ENCODE measurements at places on chromosomes 4 and X.

- no peak for DNase-seq
Measured at GRCh38 chrX:97397371-97397770, 513.7 kb downstream of the RPA4 start.

DNA sequence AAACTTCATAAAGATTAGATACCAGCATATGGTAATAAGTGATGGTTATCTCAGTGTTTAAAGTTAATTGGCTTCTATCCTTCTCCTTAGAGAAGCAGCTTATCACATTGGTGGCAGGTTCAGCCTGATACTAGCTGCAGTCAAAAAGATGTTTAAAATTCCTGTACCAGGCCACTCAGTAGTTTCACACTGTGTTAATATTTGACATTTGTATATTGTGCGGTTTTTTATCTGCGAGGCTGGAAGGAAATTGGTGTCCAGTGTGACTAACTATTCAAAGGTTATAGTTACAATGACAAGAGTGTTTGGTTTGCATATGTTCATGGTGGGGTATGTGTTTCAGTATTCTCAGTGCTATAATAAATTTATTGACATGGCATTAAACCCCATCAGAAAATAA, 27.5 kb upstream of the TBC1D8B start:
- DNase-seq = no peak

- no peak for DNase-seq
Measured at GRCh38 chrX:106903291-106903824, at the start of gene RIPPLY1. Gene RIPPLY1 (minus strand): TSS chrX:106903341. CDS start chrX:106903287, 54 bp downstream.

DNA sequence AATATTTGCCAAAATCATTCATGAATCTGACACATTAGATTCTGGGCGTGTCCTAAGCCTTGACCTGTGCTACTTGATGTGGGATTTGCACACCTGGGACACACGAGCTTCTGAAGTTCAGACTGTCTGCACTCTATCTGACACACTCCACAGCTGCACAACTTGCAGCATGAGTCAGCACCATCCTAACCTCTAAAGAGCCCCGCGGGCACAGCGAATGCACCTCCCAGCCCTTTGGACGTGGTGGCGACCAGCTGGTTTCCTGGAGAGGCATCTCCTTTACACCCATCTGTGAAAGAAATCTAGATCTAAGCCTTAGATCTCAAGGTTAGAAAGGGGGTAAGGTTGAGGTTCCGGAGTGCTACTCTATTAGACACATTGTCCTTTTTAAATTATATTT, 69.2 kb downstream of the SORBS2 start:
- no peak for DNase-seq

DNA sequence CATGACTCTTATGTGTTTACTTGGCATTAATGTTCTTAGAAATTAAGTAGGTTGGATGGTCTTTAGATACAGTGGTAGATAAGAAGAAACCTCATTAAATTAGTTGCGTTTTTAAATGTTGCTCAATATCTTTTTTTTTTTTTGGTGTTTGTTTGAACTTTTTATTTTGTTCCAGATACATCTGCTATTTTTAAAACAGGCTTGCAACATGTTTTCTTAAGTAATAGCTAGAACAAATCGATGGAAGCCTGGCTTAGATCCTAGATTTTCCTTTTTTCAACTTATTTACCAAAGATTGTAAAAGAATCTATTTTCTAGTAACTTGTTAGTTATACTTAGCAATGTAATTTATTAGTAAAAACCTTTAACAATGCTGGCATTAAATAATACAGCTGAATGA, 9.3 kb downstream of the CNKSR2 start:
- DNase-seq = no peak

DNA sequence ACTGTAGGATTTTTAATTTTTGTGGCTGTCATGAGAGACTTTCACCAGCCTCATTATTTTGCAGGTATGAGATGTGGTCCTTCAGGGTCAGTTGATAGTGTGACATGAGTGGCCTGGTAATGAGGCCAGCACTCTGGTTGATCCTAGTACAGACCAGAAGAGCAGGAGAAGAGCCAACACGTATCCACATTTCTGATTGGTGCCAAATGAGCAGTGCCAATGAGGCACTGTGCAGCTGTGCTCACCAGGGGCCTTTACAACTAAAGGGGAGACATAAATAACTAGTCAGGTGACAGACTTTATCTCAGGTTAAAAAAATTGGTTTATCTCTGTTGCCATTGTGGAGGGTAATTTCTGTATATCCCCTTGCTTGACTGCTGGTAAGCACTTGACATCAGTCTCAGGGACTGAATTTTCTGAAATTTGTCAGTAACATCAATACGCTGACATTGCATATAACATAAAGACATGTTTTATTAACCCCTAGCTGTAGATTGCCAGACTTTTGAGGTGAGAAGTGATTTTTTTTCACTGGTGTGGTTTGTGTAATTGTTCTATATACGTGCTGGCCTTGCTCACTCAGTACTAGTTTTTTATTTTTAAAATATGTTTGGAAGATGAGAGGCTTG, 101.2 kb downstream of the AFF1 start:
- DNase-seq = no peak

DNA sequence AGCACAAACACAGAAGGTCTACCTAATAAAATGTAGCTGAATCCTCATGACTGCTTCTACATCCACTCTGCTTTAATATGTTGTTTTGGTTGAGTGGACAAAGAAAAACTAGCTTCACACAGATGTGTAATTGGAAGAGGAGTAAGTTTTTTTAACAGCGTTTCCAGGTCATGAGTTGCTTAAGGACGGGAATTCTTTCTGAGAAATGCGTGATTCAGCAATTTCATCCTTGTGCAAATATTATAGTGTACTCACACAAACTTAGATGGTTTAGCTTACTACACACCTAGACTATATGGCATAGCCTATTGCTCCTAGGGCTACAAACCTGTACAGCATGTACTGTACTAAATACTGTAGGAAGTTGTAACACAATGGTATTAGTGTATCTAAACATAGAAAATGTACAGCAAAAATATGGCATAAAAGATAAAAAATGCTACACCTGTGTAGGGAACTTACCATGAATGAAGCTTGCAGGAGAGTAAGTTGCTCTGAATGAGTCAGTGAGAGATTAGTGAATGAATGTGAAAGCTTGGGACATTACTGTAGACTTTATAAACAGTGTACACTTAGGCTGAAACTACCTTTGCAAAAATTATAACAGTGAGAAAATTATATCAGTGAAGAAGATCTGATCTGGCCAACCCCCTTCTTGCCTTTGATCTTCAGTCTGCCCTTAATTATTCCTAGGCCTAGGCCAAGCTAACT, 70.8 kb upstream of the IL15 start:
- DNase-seq = no peak

GRCh38 chr4:54333657-54334056, 104.6 kb downstream of the PDGFRA start:
- DNase-seq = no peak

DNA sequence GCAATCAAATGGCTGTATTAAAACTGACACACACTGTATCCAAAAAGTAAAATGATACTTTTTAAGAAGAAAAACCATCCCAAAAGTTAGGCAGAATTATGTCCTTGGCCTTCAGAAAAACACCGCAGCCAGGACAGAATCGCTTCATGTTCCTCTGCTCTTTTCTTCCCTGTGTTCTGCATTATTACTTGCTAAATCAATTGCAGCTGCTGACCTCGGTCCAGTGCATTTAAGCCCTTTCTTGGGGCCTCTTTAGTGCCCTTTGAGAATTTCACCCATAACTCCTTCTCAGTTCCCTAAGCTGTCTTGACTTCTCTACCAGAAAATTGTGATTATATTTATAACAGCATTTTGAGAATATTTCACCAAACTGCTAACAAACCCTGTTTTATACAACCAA, 696.9 kb downstream of the PCDH7 start:
- no peak for DNase-seq

- no peak for DNase-seq
Measured at GRCh38 chr4:83318666-83319065, 16.0 kb downstream of the HPSE start.

DNA sequence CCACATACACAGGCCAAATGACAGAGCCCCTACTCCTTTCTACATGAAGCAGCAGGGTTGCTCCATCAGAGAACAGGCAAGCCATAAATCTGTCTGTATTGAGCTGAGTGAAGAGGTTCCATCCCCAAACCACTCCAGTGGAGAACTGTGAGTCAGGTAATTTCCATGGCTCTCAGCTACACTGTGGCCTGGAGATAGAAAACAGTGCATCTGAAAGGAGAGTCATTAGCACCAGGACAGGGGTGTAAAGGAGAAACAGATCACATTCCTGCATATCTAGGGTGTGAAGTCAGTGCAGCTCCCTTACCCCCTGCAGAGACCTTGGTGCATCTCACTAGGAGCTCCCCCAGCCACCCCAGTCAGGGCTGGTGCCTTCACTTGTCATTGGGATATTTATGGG, 314.7 kb downstream of the CHIC1 start:
- DNase-seq = peak; percentile 2

GRCh38 chr4:125772680-125773079, 457.9 kb downstream of the FAT4 start:
- DNase-seq = no peak

DNA sequence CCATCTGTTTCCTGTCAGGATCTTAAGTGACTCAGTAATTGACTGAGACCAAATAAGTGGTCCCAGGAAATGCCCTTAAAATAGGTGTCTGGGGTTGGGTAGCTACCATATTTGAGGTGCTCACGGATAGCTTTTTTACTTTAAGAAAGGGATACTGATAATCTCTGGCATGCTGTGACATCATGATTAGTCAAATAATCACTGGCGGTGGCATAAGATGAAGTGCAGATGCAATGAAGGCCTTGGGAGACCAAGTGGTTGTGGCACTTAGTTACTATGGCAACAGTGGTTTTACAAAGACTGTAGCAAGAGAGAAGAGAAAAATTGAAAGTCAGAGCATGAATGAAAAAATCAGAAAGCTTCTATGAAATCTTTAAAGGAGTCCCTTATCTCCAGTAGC, 114.5 kb upstream of the SLIT2 start:
- DNase-seq = peak; percentile 65

GRCh38 chr4:128320656-128321055, 33.0 kb upstream of the PGRMC2 start:
- DNase-seq = peak; percentile 55

DNA sequence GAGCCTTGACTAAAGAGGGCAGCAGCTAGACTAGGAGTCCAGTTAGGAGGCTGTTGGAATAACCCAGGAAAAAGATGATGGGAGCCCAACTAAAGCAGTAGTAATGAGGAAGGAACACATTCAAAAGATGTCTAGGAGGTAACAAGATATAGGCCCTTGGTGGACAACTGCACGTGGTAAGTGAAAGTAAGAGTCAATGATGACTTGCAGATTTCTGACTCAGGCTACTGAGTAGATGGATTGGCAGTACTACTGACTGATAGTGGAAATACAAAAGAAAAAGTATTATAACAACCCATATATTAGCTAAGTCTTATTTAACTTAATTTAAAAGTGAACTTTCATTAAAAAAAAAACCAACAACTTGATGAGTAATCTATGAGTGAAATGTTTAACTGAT, 74.0 kb downstream of the PAK3 start:
- DNase-seq = no peak

GRCh38 chr4:106659371-106659770, 290.8 kb upstream of the GIMD1 start:
- DNase-seq = no peak

- DNase-seq = peak; percentile 34
Measured at GRCh38 chr4:87807402-87807801, 8.0 kb downstream of the IBSP start.

DNA sequence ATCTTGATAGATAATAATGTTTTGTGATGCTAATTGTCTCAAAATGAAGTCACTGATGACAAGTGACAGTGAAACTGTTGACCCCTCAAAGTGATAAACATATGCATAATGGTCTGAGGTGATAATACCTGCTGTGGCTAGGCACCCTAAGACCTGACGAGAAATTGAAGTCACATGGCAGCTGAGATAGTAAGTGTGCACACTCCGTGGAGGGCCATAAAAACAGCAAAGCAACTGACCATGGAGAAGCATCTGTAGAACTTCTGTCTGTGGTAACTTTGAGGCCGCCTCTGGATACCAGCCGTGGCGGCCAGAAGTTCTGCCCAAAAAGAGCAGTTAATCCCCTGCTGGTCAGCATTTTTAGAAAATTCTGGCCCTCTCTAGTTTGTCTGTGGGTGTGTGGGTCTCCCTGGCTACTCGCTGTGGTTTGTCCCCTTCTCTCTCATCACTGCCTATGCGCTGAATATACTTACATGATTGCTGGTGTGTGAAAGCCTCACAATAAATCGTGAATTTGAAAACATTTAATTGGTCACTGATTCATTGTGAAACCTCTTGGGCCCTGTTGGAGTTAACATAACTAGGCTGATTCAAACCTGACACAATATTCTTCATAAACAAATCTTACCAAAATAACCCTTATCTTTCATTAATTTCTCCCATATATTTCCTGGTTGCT, 50.6 kb downstream of the CCDC149 start:
- no peak for DNase-seq

DNA sequence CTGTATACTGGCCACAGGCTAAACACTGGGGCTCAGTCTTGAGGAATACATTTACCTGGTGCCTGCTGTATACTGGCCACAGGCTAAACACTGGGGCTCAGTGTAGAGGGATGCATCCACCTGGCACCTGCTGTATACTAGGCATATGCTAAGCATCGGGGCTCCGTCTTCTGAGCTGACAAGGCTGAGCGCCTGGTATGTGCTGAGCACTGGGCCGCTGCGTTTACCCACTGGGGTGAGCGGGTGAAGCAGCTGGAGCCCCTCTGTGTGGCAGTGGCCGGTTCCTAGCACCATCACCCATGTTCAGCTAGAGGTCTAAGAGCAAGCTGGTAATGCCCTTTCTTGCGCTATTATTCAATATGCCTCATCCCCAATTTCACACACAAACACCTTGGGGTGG, 93.4 kb downstream of the ADRA2C start:
- no peak for DNase-seq

DNA sequence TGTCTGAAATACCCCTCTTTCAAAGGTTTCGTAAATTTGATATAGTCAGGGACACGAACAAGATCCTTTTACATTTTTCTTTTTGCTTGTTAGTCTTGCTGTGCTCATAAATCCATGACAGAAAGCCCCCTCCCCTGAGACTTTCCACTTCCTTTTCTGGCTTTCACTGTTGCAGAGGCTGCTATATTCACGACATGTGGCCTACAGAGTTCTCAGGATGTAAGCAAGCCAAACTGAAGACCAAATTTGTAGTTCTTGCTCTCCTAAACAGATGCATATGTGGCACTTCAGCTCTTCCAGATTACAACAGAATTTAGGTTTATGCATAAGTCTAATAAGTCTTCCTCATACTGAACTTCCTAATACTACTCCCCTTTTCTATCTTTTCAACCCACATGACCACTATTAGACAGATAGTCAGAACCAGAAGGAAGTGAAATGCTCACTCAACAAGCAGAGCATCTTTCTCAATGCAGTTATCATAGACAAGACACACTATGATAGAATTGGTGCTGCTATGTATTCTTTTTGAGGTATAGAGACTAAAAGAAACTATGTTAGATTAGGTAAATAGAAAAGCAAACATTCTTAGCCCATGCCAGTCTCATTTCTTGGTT, 15.0 kb downstream of the BTK start:
- no peak for DNase-seq

GRCh38 chrX:103628386-103629317, at the start of gene TCEAL1:
Gene TCEAL1 (plus strand): TSS chrX:103628975. CDS start chrX:103629917, 942 bp downstream.
- DNase-seq = peak; percentile 48

- DNase-seq = no peak
Measured at GRCh38 chr4:106303548-106304281, 12.3 kb downstream of the TBCK start.
